Motor neuron (in vitro differentiated cells): ENCODE measurements at places on chromosomes 2 and 18. TPM values are rescaled to one million over a fixed set of nuclear protein-coding genes. Genes with fewer than 3 reads are reported as not detected.
A peak's percentile ranks its signal among the peaks of the same experiment; 100 is the strongest.

Gene SAP130
- 10.8 and 12.8 TPM in 2 replicates for total RNA-seq

Gene EIF2B4
- 29.5 and 32.3 TPM in 2 replicates for total RNA-seq

Gene TACR1
- 0.25 and 0.48 TPM in 2 replicates for total RNA-seq

GRCh38 chr2:28129955-28130695 lies 239.6 kb downstream of the BABAM2 start:
- ATAC-seq = no peak

- ATAC-seq = peak; percentile 29
Observed at GRCh38 chr2:37654932-37655841, 16.3 kb downstream of the CDC42EP3 start.

DNA sequence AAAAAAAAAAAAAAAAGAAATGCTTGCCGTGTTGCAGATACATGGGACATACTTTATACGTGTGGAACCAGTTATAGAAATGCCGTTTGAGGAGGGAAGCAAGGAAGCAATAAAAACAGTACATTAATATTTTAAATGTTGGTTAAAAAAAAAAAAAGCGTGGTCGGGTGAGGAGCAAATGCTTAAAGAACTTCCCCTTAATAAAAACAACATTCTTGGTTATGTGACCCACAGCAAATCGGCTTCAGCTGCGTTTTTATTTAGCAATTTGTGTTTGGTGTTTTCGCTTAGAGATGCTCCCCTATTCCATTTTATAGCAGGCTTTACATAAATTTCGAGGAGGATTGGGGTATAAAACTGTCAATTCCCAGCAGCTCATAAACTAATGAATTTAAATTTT lies 223.6 kb downstream of the LRRTM1 start:
- no peak for ATAC-seq

- no peak for ATAC-seq
Observed at GRCh38 chr2:126038861-126039260, 617.1 kb upstream of the GYPC start.

DNA sequence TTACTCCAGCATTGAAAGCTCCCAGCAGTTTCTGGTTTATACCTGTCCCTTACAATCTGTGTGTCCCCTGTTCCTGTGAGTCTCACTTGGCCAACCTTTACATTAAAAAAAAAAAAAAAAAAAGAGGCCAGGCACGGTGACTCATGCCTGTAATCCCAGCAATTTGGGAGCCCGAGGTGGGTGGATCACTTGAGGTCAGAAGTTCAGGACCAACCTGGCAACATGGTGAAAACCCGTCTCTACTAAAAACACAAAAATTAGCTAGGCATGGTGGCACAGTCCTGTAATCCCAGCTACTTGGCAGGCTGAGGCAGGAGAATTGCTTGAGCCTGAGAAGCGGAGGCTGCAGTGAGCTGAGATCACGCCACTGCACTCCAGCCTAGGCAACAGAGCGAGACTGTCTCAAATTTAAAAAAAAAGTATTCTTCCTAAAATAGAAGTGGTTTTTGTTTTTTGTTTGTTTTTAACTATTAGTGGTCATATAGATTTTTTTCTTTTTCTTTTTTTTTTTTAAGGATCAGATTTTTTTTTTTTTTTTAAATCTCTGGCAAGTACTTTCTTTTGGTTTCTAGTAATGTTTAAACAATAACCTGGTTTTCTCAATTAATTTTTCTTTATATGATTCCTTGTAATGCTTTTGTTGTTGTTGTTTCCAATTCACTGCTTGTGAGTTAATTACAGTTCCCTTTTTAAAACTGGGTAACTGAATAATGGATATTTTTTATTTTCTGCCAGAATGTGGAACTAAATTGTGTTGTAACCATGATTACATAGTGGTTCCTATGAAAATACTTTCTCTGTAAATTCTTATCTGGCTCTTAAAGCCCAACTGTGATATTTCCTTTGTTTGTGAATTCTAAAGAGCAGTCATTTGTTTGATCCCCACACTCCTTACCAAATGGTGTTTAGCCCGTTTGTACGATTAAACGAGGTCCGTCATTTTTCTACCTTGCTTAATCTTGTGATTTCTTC lies 116.8 kb downstream of the CTAGE1 start:
- no peak for ATAC-seq

- ATAC-seq = peak; percentile 20
Observed at GRCh38 chr2:220930271-220931076, 641.6 kb downstream of the EPHA4 start.

- peak; percentile 67 for ATAC-seq
Observed at GRCh38 chr2:215466097-215466909, 30.4 kb upstream of the FN1 start.

- ATAC-seq = no peak
Observed at GRCh38 chr18:61605376-61606067, 272.3 kb downstream of the CDH20 start.
